ELR (cell line): ENCODE measurements at places on chromosomes 12 and 14.
A peak's percentile ranks its signal among the peaks of the same experiment; 100 is the strongest.

DNA sequence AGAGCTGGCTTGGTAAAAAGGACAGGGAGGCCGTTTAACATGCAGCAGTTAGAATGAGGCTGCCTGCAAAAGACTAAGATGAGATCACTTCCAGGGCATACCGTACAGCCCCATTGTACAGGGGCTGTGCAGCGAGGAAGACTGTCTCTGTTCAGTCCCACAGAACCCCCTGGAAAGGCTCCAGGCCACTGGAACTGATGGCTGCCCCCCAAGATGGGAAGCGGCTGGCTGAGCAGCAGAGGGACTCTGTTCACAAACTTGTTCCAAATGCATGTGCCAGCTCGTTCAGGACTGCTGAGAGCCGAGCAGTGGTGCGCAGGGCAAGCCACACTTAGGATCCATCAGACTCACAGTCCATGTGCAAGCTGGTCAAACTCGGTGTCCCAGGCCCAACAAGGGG lies 82.9 kb downstream of the CHGA start:
- no peak for DNase-seq

GRCh38 chr12:92412856-92413255 lies 267.2 kb upstream of the BTG1 start:
- DNase-seq, result no peak

DNA sequence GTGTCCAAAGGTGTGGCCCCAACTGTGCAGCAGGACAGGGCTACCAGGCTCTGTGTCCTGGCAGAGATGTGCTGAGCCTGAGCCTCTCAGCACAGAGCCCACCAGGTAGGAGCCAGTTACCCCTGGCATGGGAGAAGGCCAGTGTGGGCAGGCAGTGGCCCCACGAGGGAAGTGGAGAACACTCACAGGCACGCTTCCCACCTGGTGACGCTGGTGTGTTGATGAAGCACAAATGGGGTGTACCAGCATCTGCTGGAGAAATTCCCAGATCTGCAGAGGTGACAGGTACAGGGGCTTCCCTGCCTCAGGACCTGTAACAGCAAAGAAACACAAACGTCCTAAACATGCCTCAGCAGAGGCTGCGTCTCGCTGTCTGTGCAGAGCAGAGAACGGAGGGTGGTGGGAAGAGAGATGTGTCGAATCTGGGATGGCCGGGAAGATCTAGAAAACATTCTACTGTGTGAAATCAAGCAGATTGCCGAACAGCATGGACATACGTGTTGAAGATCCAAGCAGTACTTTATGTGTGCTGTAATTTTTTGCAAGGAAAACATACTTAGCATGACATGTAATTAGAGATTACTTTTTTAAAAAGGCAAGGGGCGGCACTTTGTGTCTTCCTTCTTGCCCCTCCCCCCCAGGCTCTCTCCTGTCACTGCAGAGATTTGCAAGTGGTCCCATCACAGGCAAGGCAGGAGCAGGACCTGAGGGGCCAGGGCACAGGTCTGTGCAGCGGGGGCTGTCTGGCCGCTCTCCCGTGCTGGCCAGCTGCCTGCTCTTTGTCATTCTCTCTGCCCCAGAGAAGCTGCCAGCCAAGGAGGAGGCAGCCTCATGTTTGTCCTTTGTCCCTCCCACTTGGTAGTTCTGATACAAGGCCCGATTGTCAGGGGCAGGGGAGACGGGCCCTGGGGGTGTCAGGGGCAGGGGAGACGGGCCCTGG lies 17.3 kb downstream of the HIP1R start:
- no peak for DNase-seq

- no peak for DNase-seq
These were observed 8.5 kb upstream of the SIVA1 start for GRCh38 chr14:104744484-104744883.

GRCh38 chr12:101707131-101707782 lies 9.8 kb downstream of the CHPT1 start:
- DNase-seq, result peak; percentile 31

DNA sequence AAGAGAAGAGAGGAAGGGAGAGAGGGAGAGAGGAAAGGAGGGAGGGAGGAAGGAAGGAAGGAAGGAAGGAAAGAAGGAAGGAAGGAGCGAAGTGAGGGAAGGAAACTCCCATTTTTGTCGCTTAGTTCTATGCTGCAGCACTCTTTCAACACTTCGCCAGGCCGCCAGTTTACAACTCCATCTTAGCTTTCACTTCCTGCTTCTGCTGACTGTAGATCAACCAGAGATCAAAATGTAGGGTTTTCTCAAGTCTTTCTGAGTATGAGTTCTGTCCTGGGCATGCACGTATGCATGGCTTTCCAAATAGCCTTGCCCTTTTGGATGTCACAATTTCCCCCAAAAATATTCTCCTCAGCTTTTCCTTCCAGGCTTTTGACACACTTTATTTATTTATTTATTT lies 723.4 kb downstream of the TRHDE start:
- DNase-seq, result no peak

DNA sequence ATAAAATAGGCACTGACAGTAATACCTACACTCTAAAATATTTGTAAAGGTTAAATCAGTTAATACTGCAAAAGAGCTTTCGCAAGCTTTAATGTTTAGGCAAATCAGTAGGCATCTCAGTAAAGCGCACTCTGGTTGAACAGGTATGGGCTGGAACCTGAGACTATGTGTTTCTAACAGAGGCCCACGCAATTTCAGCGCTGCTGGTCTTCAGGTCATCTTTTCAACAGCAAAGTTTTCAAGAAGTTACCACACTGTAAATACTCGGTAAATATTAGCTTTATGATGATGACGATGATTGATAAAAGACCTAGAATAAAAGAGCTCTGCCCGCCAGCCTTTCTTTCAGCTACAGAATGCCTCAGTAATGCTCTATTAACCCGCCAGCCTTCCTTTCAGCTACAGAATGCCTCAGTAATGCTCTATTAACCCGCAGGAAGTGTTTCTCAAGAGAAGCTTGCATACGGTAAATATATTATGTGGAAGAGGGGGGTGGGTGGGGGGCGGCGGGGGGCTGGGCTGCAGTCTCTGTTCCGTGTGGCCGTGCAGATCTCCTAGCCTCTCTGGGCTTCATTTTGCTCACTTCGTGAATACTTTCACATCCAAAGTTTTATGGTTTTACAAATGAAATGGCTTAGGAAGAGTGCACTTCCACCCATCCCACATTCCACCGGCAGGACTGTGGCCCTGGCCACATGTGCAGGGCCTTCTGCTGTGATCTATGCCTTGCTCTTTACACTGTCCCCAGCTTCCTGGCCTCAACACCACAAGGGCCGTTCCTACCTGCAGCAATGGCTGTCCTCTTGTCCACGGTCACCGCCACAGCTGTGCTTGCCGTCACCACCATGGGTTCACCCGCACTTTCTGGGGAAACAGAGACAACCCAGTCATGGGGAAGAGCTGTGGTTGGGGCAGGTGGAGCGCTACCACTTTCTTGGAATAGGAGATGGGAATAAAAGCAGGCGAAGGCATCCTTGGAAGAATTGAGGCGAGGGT lies 19.9 kb downstream of the LRTM2 start:
- DNase-seq, result no peak

- no peak for DNase-seq
These were observed 1206.6 kb upstream of the TMEM132C start for GRCh38 chr12:127060310-127060847.

DNA sequence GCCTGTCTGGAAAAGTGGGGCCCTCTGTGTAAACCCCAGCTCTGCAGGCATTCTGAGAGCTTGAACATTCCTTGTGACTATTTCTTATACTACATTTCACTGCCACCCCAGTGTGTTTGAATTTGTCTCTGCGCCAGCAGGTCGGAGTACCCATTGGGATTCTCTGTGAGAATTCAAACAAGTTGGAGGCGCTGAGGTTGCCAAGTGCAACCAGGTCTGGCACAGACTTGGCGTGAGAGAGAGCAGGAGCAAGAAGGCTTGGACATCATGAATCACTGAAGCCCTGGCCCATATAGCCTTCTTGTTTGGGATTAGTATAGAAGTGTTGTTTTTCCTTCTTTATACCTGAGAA lies 33.0 kb upstream of the ATP2A2 start:
- no peak for DNase-seq

GRCh38 chr14:71143381-71144290 lies 236.4 kb downstream of the PCNX1 start:
- peak; percentile 97 for DNase-seq

GRCh38 chr14:89164168-89165073 lies 252.6 kb downstream of the FOXN3 start:
- no peak for DNase-seq

- DNase-seq, result peak; percentile 72
These were observed 48.0 kb downstream of the SLC17A8 start for GRCh38 chr12:100404769-100405407.

- DNase-seq, result no peak
These were observed 248.5 kb upstream of the PDE3A start for GRCh38 chr12:20119596-20120402.
